ENCODE measurements at places on chromosomes 2 and 18.

DNA sequence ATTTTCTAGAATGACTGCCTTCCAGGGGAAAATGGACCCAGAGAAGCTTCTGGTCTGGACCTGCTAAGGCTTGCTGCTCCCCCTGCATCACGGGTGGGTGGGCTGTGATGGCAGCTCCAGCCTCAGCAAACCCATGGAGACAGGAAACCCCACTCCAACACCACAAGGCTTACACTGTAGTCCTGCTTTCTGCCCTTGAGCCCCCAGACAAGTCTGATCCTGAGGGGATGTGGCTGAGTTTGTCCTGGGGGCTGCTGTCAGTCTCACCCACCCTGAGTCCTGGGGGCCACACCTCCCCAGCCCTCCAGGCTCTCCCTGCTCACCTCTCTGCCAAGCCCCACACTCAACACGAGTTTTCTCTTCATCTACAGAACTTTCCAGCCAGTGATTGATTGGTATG, 279.4 kb downstream of the EIPR1 start:
- no peak for DNase-seq

DNA sequence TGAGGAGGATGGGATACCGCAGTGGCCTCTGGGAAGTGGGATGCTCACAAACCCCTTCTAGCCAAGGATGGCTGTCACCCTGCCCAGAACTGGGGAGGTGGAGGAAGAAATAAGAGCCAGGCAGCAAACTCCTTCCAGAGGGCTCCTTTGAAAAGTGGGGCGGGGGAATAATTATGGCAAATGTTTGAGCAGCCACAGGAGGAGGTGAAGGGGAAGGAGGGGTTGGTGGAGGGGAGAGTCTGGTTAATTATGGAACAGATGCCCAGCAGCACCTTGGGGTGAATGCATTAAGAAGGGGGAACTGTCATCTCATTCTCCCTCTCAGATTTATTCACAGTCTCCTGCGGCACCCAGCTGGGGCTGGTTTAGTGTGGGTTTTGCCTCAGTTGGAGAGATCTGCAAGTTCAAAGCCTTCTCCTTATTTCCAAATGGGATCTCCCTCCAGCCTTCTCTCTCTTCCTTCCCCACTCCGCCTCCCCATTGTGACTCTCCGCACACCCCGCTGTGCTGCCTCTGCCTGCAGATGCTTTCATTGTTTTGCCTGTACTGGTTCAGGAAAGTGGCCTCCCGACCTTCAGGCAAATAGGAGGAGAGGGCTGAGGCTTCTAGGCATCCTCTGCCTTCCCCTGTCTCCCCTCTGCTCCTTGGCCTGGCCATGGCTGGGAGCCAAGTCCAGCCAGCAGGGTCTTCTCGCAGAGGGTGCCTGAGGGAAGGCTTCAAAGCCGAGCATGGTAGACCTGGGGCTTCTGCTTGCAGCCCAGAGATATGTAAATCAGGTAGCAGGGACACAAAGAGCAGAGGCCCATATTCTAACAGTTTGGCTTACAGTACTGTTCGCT, 457.2 kb upstream of the MEX3C start:
- DNase-seq = no peak

DNA sequence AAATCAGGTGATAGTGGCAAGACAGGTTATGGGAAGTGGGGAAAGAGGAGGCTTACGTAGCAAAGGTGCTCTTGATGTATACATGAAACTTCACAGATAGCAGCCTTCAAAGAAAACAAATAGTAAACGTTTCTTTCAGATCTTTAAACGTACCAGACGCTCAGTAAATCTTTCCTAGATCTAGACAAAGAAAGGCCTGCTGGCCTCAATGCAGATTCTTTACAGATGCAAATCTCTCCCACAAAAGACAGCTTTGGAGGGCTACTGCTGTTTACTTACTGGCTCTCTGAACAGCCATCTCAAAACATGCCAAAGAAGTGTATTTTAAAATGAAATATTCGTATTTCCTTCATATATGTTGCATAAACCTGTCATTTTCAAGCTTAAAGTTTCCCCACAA, 1279.9 kb upstream of the NRXN1 start:
- no peak for DNase-seq

DNA sequence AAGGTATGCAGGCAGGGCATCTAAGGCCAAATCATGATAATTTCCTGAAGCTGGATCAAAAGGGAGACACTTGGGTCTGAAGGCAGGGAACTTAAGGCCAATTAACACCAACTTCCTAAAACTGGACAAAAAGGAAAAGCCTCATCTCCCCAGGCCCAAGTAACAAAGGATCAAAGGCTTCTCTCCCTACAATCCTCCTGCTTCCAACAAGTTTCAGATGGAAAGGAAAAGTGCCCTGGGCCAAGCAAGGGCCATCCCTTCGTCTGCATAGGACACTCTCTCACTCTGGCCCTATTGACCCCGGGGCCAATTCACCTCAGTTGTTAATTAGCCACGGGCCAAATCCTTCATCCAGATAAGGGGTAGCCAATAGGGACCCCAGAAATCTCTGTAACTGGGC, 1335.8 kb upstream of the CDH2 start:
- no peak for DNase-seq

GRCh38 chr2:152236191-152236925, 60.8 kb upstream of the STAM2 start:
- DNase-seq = no peak
